Brain (organoid and tissue), 16 donors: ENCODE measurements at places on chromosomes 7 and 10. TPM values are rescaled to one million over a fixed set of nuclear protein-coding genes. Genes with fewer than 3 reads are reported as not detected.
A peak's percentile ranks its signal among the peaks of the same experiment; 100 is the strongest.

DNA sequence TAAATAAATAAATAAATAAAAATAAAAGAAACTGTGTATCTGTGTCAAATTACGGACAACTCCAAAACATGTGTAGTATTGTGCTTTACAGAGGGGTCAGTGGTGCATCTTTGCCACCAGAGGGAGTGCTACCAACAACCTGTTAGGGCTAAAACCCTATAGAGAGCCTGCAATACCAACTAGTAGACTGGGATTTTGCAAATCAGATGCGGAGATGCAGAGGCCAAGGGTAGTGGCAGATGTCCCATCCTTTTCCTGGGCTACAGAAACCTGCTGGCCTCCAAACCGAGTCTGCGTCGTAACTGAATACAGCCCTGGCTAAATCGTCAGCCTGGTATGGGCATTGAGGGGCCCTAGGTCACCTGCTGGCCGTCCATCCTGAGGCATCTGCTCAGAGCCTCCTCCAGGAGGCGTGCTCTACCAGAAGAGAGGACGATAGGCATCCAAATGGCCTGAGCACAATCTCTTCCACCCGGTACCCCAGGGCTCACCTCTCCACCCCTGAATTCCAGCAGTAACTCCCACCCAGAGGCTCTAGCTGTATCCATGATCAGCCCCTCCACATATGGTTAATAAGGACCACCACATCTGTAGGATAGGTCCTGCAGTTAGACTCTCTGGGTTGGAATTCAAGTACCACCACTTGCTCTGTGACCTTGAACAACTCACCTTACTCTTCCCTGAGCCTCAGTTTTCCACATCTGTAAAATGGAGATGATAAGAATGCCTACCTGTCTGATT, 6.2 kb upstream of the RRP12 start:
- DNase-seq = peak; percentile 85

DNA sequence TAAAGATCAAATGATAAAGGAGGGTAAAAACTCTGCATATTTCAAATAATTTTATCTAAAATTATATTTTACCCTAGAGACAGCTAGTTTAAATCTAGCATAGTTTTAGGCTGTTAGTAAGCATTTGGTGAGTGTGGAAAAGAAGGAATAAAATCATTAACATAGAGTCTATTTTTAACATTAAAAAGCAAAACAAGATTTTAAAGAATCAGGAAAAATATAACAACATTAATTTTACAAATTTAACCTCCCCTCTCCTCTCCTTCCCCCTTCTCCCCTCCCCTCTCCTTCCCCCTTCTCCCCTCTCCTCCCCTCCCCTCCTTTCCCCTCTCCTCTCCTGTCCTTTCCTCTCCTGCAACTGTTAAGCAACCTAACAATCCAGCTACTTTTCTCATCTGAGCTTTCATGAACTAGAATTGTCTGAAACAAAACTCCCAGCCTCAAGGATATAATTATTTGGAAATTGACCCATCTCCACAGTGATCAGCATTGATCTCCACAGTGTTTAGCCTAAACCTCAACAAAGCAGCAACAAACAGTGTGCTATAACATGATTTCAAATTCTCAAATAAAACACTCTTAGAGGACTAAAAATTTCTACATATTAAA, 293.2 kb downstream of the PPP1R3A start:
- DNase-seq = no peak

DNA sequence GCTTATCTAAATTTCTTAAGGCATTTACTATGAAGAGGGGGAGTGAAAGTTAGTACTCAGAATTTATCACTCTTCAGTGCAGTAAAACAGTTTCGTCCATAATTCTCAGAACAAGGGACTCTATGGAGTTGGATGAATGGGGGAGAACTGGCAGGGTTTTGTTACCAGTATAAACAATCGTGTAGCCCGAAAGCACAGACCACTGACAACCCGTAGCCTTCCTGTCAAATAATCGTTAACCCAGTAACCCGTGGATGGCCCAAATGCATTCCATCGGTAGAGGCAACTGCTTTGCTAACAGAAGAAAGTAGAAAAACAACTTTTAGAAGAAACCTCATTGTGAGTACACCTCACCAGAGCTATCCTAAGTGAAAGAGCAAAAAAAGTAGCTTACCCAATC, 583.9 kb downstream of the NXPH1 start:
- DNase-seq = no peak

- DNase-seq = no peak
Measured at GRCh38 chr10:74529205-74529604, 297.2 kb upstream of the KAT6B start.

DNA sequence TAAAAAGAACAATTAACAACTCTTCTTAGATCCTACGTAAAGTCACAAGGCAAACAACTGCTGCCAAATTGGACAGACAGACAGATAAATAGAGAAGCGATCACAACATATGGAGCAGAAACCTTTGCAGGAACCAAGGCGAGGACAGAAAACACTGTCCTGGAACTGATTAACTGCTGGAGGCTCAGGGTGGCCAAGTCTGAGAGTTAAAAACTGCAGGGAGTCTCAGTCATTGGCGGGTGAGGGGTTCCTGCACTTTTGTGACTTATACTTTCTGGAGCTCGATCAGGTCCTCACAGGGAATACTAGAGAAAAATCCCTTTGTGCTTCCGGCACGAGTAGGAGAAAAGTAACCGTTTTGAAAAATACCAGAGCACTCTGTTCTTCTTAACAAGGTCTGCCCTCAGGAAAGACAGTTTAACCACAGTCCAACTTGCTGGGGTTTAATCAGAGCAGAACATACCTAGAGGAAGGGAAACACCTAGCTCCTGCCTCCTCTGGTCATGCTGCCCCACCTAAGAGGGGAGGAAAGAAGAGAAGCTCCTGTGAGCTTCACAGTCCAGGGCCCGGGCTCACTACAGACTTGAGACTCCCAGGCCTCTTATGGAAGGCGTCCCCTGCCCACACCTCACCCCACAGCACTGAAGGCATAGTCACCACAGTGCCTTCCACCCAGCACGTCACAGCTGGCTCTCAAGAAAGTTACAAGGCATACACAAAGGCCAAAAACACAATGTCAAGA, 74.9 kb downstream of the LARP4B start:
- no peak for DNase-seq

Gene CHAT
- polyA plus RNA-seq = not detected
